Naive thymus-derived CD8-positive, alpha-beta T cell (primary cell): ENCODE measurements at places on chromosomes 4 and X.

GRCh38 chr4:32226204-32226603 lies 1506.0 kb downstream of the PCDH7 start:
- no peak for DNase-seq

DNA sequence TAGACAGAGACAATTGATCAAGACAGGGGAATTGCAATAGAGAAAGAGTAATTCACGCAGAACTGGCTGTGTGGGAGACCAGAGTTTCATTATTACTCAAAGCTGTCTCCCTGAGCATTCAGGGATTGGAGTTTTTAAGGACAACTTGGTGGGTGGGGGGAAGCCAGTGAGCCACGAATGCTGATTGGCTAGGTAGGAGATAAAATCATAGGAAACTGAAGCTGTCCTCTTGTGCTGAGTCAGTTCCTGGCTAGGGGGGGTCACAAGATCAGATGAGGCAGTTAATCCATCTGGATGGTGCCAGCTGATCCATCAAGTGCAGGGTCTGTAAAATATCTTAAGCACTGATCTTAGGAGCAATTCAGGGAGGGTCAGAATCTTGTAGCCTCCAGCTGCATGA lies 358.6 kb downstream of the GPM6A start:
- DNase-seq = no peak

GRCh38 chr4:3411676-3412075 lies 30.1 kb upstream of the HGFAC start:
- DNase-seq = no peak

DNA sequence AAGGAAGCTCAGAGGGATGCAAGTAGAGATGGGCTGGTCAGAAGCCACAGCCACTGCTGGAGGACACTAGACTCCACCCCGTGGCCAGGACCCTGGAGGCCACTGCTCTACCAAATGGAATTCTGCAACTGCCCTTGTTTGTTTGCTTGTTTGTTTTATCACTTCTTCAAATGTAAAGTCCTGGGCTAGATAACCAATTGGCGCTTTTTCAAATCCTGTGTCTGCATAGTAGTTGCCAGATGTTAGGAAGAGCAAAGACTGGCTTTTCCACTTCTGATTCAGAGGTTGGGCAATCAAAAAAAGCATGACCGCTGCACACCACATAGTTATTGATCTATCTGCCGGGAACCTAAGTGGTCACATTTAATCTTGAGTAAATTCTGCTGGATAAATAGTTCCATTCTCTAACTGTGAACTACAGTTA lies 255.2 kb upstream of the SFRP2 start:
- DNase-seq = no peak

DNA sequence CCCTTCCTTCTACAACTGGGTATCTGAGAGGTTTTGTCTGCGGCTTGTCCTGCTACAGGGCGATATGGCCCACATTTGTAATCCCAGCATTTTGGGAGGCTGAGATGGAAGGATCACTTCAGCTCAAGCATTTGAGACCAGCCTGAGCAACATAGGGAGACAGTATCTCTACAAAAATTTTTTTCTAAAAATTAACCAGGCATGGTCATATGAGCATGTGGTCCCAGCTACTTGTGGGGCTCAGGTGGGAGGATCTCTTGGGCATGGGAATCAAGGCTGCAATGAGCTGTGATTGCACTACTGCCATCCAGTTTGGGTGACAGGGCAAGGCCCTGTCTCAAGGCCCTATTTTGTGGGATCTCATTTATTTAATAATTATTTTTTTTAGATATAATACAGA lies 420.6 kb upstream of the PABPC4L start:
- DNase-seq = no peak

DNA sequence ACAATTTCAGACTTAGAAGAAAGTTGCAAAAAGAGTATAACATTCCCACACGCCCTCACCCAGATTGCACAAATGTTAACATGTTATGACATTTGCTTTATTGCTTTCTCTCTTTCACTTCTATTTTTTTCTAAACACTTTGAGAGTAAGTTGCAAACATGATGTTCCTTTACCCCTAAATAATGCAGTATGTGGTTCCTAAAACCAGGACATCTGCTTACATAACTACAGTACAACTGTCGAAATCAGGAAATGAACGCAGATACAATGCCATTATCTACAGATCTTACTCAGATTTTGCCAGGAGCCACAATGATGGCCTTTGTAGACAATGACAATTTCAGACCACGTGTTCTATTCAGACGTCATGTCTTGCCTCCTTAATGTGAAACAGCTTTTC lies 22.4 kb downstream of the SH3TC1 start:
- no peak for DNase-seq

GRCh38 chrX:100911731-100912130 lies 17.0 kb downstream of the XKRX start:
- DNase-seq = no peak

DNA sequence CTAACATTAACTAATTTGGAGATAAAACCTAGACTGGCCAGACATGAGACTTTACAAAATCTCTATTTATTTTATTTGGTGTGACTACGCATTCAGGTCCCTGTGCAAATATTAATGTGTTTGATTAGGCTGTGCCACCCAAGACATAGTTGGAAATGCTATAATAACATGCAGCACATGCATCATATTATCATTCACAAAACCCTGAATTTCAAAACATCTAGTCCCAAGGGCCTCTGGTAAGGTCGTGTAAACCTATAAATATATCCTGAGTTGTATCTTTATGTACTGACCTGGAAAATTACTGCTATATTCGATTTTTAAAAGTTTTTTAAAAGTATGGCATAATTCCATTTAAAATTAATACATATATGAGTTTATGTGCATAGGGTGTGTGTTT lies 47.1 kb upstream of the FAT4 start:
- no peak for DNase-seq
